ENCODE measurements at places on chromosomes 7 and 10.

GRCh38 chr10:12872577-12872976 is 128.9 kb downstream of the CCDC3 start:
- no peak for DNase-seq

DNA sequence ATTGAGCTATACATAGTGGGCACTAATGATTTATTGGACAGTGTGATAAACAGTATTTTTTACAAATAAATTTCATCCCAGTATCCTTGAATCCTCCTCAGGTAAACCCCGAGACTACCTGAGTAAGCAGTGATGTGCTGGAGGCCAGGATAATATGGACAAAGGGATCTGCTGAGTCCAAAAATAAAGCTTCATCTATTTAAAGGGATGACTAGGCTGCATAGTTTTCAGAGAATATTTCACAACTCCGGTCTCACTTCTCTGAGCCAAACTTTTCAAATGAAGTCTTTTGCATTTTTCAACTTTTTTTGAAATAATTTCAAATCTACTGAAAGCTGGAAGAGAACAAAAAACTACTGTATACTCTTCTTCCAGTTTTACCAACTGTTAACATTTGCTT is 2.5 kb downstream of the ACTR3B start:
- no peak for DNase-seq

GRCh38 chr10:19952224-19953010 is 136.2 kb downstream of the PLXDC2 start:
- no peak for DNase-seq

- no peak for DNase-seq
Measured at GRCh38 chr7:55363386-55364170, 1.6 kb upstream of the LANCL2 start.

GRCh38 chr10:47023237-47024045 is 112.2 kb downstream of the PTPN20 start:
- peak; percentile 38 for DNase-seq

GRCh38 chr10:112723876-112724275 is 226.2 kb upstream of the TCF7L2 start:
- DNase-seq: no peak

- no peak for DNase-seq
Measured at GRCh38 chr10:124348801-124349200, 69.9 kb downstream of the OAT start.

- DNase-seq: no peak
Measured at GRCh38 chr10:7960108-7960507, 94.4 kb upstream of the GATA3 start.

- DNase-seq: no peak
Measured at GRCh38 chr10:67969875-67970274, 85.4 kb downstream of the SIRT1 start.

DNA sequence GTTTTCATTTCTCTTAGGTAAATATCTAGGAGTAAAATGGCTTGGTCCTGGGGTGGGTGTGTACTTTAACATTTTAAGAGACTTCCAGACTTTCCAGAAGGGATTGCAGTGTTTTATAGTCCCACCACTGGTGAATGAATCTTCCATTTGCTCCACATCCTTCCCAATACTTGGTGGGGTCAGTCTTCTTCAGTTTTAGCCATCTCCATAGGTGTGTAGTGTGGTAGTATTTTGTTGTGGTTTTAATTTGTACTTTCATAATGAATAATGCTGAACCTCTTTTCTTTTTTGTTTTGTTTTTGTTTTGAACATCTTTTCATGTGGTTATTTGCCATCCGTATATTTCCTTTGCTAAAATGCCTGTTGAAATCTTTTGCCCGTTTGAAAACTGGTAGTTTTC is 86.4 kb downstream of the ANKRD61 start:
- DNase-seq: no peak

DNA sequence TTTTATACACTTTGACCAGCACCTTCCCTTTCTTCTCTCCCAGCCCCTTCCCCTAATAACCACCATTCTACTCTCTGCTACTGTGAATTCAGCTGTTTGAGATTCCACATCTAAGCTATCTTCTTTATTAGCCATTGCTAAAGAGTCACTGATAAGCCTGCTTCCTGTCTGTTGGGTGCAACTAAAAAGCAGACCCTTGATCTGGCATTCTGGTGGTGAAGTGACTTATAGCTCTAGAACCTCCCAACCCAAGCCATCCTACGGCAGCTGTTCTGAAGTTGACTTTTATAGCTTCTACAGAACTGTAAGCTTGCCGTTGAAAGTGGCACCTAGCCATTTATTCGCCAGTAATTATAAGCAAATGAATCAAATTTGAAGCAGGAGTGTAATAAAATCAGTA is 105.6 kb downstream of the AHR start:
- no peak for DNase-seq

DNA sequence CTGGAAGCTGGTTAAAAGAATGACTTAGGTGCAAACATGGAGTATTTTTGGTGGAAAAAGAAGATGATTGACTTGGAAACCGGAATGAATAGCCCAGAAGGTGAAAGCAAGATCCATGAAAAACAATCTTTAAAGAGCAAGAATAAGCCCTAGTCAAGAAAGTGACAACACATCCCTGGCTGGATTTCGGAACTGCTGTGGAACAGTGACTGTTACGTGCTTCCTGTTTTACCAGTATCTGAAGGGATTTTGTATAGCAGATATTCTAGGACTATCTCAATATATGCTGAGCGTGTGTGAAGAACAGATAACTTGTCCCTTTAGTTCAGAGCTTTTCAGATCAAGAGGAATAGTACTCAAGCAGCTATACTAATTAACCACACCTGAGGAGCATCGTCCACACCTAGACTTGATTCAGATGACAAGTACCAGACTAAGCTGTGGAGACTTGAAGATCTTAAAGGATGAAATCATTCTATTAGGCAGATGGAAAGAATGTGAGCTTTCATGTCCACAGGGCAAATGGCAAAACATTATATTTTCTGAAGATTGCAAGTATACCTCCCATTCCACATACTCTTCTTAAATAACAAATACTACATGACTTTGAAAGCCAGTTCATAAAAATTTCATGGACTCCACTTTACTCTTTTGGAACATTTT is 11.5 kb upstream of the TES start:
- DNase-seq: no peak

GRCh38 chr7:150931199-150931869 is 46.8 kb downstream of the KCNH2 start:
- peak; percentile 35 for DNase-seq

DNA sequence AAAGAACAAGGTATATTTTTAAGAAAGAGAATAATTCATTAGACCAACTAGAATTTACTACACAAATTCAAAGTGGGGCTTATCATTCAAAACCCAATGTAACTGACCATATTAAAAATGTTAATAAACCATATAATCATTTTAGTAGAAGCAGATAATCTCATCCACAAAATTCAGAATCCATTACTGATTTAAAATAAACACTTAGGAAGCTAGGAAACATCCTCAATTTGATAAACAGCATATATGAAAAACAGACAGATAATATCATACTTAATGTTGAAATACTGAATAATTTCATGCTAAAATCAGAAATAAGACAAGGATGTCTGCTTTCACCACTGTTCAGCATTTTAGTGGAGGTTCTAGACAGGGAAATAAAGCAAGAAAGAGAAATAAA is 902.8 kb upstream of the PHF14 start:
- no peak for DNase-seq

GRCh38 chr7:54743580-54743979 is 15.4 kb downstream of the SEC61G start:
- DNase-seq: no peak

DNA sequence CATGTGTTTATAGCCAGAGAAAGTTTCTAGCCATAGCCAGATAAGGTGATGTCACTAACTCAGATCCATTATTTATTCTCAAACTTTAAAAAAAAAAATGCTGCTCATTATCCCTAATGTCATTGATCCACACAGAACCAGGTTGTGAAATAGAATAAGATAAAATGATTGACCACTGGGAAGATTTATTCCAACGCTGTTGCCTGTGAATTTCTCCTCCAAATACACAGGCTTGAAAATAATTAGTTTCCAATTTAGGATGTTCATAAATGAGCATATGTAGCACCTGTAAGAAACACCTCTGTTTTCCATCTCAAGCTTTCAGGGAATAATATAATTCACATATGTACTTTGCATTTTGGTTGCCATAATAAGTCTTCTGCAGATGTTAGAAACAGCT is 283.1 kb upstream of the DKK1 start:
- no peak for DNase-seq

GRCh38 chr10:52351914-52352330 is 37.8 kb downstream of the DKK1 start:
- no peak for DNase-seq

Data from ureter (tissue), 1 donor.